CD8-positive, alpha-beta T cell (primary cell): ENCODE measurements at places on chromosomes 13 and 19.

DNA sequence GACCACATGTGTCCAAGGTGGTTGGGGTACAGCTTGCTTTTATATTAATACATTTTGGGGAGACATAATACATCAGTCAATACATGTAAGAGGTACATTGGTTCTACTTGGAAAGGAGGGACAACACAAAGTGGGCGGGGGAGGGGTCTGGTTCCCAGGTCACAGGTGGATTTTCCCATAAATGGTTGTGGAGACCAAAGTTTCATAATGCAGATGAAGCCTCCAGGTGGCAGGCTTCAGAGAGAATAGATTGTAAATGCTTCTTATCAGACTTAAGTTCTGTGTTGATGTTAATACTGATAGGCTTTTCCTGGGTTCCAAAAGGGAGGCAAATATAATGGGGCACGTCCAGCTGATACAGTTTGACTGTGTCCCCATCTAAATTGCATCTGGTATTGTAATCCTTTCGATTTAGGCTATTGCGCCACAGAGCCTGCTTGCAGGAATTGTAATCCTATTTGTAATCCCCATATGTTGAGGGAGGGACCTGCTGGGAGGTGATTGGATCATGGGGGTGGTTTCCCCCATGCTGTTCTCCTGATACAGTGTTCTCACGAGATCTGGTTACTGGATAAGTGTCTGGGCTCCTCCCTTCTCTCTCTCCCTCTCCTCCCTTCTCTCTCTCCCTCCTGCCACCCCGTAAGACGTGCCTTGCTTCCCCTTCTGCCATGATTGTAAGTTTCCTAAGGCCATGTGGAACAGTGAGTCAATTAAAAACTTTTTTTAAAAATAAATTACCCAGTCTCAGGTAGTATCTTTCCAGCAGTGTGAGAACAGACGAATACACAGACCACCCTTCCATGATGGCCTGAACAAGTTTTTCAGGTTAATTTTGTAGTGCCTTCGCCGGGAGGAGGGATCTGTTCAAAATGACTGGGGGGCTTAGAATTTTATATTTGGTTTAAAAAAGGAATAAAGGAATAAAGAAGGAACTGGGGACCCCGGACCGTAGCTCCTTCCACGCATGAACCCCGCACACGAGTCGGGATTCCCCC lies 44.9 kb downstream of the ZNF823 start:
- no peak for DNase-seq

- no peak for DNase-seq
These were observed 1220.5 kb upstream of the SLC10A2 start for GRCh38 chr13:104286566-104287290.

GRCh38 chr13:68030152-68030809 lies 800.1 kb upstream of the PCDH9 start:
- no peak for DNase-seq

DNA sequence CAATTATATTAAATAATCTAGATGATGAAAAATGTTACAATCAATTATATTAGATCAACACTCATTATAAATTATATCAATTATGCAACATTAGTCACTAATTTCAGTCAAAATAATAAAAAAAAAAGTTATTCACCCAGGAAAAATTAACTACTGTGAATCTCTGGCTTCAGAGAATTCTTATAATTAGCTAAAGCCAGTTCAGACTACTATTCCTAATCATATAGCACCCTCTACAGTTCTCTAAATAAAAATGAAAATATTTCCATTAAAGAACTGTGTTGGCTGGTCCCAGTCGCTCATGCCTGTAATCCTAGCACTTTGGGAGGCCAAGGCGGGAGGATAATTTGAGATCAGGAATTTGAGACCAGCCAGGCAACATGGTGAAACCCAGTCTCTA lies 33.0 kb downstream of the XPO4 start:
- no peak for DNase-seq

GRCh38 chr13:31356991-31357390 lies 157.2 kb downstream of the B3GLCT start:
- DNase-seq: no peak
